ENCODE measurements at places on chromosomes 3 and 15.
A peak's percentile ranks its signal among the peaks of the same experiment; 100 is the strongest.

GRCh38 chr3:132009241-132009640 is 25.6 kb downstream of the CPNE4 start:
- DNase-seq, result no peak

GRCh38 chr3:56173601-56174000 is 294.7 kb downstream of the ERC2 start:
- no peak for DNase-seq

DNA sequence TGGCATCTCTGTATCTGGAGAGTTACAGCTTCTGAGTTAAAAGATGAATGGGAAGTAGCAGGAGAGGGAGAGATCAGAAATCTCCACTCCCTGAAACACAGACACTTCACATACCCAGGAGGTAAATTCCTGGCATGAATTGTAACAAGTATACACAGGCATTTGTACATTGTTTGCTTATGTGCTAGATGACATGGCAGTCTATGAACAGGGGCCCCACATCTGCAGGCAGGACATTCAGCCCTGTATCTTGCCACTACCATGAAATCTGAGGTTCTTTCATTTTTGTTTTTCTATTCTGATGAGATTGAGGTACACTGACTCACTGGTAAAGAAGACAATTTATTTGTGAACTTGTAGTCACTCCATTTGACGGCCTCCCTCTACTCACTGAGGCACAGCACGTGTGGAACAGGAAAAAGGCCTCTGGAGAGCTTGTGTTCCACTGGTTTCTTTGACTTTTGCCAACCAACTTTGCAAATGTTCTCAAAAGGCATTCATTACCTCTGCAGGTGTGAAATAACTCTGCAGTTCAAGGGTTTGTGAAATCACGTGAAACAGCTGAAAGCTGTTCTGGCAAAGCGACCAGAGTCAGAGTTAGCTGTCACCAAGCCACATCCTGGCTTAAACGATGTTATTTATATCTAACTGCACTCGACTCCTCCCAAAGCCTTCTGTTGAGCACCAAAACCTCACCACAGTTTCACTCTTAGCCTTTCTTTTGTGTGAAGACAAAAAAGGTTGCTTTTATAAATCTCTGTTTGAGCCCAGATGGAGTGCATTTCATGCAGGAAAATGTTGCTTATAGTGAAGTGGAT is 401.3 kb upstream of the CFAP20DC start:
- DNase-seq, result peak; percentile 39

- DNase-seq, result no peak
These were observed 28.2 kb downstream of the MYL3 start for GRCh38 chr3:46835054-46835453.

- DNase-seq, result no peak
These were observed 341.2 kb upstream of the C2CD4B start for GRCh38 chr15:62506217-62506805.

DNA sequence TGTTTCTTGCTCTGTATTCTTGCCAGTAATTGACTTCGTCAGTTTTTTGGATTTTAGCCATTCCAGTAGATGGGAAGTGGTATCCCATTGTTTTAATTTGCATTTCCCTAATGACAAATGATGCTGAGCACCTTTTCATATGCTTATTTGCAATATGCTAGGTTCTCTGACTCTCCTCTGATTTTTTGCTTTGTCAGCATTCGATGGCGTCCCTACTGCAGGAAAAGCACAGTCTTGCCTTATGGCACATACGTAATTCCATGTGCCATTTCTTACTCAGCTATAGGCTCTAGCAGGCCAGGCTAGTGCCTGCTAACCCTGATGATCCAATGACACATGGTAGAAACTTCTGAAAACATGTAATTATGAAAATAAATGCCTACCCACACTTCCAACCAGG is 239.2 kb upstream of the ATP10A start:
- DNase-seq, result no peak

- no peak for DNase-seq
These were observed 193.3 kb upstream of the TTC14 start for GRCh38 chr3:180408654-180409053.

GRCh38 chr15:63475707-63476106 is 28.7 kb upstream of the USP3 start:
- DNase-seq, result no peak

- no peak for DNase-seq
These were observed 20.3 kb downstream of the PPCDC start for GRCh38 chr15:75043509-75044257.

- no peak for DNase-seq
These were observed 23.9 kb upstream of the TPM1 start for GRCh38 chr15:63018639-63019038.

DNA sequence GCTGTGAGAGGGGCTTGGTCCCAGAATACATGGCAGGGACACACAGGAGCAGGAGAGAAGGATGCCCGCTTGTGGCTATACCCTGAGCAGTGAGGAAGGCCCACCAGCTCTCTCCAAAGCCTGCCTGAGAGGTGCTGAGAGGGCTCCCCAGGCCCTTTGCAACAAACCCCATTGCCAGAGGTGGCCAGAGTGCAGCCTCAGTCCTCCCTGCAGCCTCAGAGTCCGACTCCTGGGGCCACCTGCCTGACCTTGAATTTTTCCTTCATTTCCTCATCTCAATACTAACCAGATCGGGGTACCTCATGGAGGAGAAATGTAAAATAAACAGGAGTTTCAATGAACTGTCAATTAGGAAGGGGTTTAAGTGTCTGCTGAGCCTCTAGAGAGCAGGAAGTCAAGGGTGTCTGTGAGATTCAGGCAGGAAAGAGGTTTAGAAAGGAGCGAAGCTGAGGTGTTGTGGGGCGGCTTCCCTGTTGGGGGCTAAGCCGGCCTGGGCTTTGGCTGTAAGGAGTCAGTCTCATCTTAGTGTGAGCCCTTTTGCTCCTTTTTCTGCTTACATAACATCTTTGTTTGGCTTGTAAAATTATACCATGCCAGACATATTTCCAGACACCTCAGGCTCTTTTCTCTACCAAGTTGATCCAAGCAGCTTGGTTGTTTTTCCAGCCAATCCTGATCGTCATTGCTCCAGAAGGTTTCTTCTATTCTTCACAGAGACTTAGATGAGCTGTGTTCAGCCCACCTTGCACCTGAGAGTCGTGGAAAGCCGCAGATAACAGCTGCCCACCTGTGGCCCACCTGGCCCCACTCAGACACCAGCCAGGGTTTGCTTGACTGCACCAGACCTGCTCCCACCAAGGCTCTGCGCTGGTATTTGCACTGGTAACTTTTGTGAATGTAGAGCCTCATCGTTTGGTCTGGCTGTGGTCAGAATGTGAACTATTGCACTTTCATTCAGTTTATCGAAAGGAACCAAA is 36.7 kb downstream of the CMTM7 start:
- DNase-seq, result no peak

DNA sequence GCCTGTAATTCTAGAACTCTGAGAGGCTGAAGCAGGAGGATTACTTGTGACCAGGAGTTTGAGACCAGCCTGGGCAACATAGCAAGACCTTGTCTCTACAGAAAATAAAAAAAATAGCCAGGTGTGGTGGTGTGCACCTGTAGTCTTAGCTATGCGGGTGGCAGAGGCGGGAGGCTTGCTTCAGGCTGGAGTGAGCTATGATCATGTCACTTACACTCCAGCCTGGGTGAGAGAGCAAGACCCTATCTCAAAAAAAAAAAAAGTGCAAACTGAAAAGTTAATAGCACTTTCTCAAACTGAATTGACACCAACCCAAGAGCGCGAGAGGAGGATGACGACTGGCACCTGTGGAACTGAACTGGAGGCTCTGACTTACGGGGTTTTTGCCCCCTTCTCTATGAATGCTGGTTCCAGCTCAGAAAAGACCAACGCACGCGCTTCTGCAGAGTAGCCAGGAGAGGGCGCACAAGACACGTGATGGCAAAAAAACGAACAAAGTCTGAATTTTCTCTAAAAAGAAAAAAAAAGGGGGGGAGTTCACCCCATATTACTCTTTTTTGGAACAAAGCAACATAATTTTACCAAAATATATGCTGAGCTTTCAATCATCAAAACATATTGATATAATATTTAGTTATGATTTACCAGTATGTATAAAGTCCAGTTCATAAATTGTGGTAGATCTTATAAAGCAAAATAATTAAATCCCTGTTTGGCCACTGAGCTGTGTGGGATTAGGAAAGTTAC is 23.7 kb downstream of the CFAP92 start:
- peak; percentile 56 for DNase-seq

GRCh38 chr3:64187065-64187959 is 38.0 kb downstream of the PRICKLE2 start:
- no peak for DNase-seq

GRCh38 chr3:100155128-100155527 is 40.8 kb upstream of the FILIP1L start:
- no peak for DNase-seq

- no peak for DNase-seq
These were observed 45.6 kb upstream of the IREB2 start for GRCh38 chr15:78392430-78392829.

GRCh38 chr3:113304856-113305540 is 93.6 kb downstream of the BOC start:
- no peak for DNase-seq

DNA sequence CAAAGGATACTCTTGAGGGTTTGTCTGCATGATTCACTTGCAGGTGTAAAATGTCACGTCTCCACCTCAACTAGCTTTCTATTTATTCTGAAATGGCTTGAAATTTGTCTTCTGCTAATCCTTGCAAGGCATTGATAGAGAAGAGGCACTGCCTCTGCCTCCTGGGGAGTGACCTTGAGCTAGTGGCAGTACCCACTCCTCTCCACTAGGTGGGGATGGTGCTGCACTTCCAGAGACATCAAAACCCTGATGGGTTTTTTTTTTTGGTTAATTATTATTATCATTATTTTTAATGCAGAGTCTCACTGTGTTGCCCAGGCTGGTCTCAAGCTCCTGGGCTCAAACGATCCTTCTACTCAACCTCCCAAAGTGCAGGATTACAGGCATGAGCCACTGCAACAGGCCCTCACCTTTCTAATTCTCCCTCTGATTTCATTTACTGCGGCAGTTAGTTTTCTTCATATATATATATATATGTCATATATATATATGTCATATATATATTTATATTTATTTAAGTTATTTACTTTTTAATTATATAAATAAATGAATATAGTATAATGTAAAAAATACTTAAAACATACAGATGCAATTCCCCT is 117.6 kb upstream of the EIF1B start:
- peak; percentile 36 for DNase-seq

DNA sequence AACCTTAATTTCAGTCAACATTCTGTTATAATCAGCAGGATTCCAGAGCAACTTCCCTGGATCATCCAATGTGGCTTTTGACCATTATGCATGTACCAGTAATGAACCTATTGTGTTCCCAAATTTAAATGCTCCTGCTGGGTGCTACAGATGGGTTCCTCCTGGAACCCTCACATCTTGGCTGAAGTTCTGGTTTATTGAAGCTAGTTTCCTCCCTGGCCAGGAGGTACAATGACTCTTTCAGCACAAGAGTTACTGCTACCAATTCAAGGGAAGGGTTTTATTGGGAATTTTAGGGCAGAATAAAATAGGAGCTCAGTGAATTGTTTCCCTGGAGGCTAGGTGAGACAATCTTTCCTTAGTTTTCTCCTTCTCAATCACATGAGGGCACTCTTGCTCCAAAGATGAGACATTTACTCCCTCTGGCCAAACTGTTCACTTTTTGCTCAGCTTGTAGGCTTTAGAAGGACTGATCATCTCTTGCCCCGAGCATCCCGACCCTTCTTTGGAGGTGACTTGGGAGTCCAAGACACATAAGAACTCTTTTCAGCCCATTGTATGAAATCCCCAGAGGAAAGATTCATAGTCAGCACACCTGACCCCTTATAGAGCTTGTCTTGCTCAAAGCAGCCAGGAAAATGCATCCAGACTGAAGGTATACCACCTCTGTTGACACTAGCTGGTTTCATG is 8.8 kb upstream of the NPHP3 start:
- no peak for DNase-seq

- no peak for DNase-seq
These were observed 195.3 kb downstream of the ITPR1 start for GRCh38 chr3:4688411-4688810.

- DNase-seq, result no peak
These were observed 124.5 kb upstream of the TBL1XR1 start for GRCh38 chr3:177321819-177322218.

DNA sequence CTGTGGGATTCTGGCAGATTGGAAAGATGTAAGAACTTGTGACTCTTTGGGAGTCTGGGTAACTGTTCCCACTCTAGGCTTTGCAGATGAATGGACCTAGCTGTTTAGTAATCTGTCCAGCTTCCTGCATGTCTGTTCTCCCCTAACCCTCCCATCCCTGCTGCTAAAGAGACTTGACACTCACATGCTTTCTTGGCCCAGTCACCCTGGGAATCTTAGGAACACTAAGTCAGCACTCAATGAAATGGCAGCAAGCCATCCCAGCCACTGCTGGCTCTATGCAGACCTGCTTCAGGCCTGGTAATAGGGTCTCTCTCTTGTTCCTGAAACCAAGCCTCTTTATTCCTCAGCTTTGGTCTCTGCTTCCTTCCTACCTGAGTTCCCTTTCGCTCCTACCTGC is 63.7 kb upstream of the THSD4 start:
- DNase-seq, result no peak

Measured in activated CD4-positive, alpha-beta T cell treated with anti-CD3 and anti-CD28 coated beads for 24 hours (primary cell).